ENCODE measurements at places on chromosomes 13 and 19. TPM values are rescaled to one million over a fixed set of nuclear protein-coding genes. Genes with fewer than 3 reads are reported as not detected.

Gene ACER1
- not detected for total RNA-seq

Gene CNN1
- 9.2 TPM for total RNA-seq

- DNase-seq = no peak
- no peak overlapping the region for H3K27ac ChIP-seq
- no peaks in the 10 kb centered on the region for H3K36me3 ChIP-seq
- H3K4me1 ChIP-seq = 0 out of 2 replicates have a peak, but pooled peaks cover 4% of the 10 kb centered on the region
Observed at GRCh38 chr19:15453091-15453578, 3.4 kb upstream of the WIZ start.

DNA sequence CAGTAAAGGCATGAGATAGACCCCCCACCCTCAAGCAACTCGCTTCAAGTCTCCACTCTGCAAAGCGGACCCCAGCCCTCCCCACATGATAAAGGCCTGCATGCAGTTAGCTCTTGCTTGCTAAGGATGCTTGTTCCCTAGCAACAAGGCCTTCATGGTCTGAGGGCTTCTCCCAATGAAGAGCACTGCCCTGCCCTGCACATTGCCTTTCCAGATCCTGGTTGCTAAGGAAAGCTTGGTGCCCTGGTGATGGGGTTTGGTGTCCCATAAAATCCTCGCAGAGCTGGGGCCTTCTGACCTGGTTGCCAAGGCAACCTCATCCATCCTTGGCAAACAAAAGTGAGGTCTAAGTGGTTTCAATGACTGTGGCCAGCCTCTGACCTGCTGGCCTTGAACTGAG is 6.0 kb downstream of the DBP start:
- H3K4me3 ChIP-seq = no peak overlapping the region
- H3K27me3 ChIP-seq = peaks cover 2% of the 10 kb centered on the region
- 0 out of 2 replicates have a peak overlapping the region, but pooled peaks have one; percentile 11 for H3K27ac ChIP-seq
- no peaks in the 10 kb centered on the region for H3K36me3 ChIP-seq
- peak; percentile 34 for DNase-seq
- H3K4me1 ChIP-seq = peaks cover 36% of the 10 kb centered on the region

DNA sequence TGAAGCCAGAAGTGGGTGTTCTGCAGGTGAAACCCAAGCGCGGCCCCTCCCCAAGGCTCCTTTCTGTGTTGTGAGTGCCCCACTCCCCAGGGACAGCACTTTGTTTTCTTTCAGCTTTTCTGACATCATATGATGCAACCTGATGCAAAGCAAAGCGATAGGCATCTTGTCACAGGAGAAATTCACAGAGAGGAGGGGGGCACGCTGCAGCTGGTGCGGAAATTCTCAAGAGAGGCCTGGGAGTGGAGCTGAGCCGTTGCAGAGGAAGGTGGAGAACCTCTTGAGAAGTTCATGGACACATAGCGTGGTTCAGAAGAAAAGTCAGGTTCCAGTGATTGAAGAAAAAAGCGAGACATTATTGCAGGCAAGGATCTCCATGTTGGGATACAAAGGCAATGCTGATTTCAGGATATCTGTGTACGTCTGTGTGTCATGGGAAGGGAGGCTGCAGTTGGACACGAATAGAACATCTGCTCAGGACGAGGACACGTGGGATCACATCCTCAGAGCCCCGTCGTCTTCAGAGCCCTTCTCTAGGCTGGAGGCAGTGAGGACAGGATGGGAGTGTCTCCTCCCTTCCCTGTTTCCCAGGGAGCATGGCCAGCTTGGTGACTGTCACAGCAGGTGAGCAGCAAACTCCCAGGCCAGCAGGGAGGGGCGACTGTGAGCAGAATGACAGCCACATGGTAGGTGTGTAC is 79.2 kb downstream of the IRS2 start:
- no peak overlapping the region for H3K4me3 ChIP-seq
- no peak overlapping the region for H3K27ac ChIP-seq
- DNase-seq = no peak
- no peaks in the 10 kb centered on the region for H3K4me1 ChIP-seq
- peaks cover 33% of the 10 kb centered on the region for H3K27me3 ChIP-seq
- no peaks in the 10 kb centered on the region for H3K36me3 ChIP-seq

DNA sequence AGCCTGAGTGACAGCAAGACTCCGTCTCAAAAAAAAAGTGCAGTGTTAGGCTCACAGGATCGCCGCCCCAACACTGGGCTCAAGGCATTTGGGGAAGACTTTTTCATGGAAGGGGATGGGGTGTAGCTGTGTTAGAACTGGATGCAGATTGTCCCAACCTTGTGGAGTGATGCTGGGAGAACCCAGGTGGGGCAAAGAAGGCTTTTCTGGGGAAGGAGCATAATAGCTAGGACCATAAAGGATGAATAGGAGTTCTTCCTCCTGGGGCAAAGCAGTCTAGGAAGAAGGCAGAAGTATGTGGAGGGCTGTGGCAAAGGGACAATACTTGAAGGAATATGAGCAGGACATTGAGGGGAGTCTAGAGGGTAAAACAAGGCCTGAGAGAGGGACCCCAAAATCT is 11.2 kb downstream of the TLE6 start:
- no peak for DNase-seq
- peaks cover 30% of the 10 kb centered on the region for H3K27me3 ChIP-seq
- no peaks in the 10 kb centered on the region for H3K36me3 ChIP-seq
- peaks cover 2% of the 10 kb centered on the region for H3K4me1 ChIP-seq
- H3K27ac ChIP-seq = no peak overlapping the region

DNA sequence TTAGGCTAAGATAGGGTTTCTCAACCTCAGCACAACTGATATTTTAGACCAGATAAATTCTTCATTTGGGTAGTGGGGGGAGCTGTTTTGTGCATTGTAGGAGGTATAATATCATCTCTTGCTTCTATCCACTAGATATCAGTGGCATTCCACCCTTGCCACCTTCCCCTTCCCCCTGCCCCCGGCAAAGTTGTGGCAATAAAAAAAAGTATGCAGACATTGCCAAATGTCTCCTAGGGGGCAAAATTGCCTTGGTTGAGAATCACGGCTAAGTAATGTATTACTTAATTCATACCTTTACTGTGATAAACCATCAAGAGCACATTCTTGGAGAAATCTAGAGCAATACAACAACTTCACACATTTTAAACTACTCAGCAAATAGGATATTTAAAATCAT is 51.4 kb downstream of the UBL3 start:
- H3K4me3 ChIP-seq = no peak overlapping the region
- H3K36me3 ChIP-seq = no peaks in the 10 kb centered on the region
- no peaks in the 10 kb centered on the region for H3K27me3 ChIP-seq
- DNase-seq = no peak
